ENCODE measurements at places on chromosomes 12 and 14. TPM values are rescaled to one million over a fixed set of nuclear protein-coding genes. Genes with fewer than 3 reads are reported as not detected.

LYZ gene
- not detected for polyA plus RNA-seq

ING4 gene
- polyA plus RNA-seq: 47.5 TPM

CCDC196 gene
- polyA plus RNA-seq: not detected

BCL7A gene
- 7.9 TPM for polyA plus RNA-seq

MYF6 gene
- not detected for polyA plus RNA-seq

WDR20 gene
- 18.7 TPM for polyA plus RNA-seq

DNA sequence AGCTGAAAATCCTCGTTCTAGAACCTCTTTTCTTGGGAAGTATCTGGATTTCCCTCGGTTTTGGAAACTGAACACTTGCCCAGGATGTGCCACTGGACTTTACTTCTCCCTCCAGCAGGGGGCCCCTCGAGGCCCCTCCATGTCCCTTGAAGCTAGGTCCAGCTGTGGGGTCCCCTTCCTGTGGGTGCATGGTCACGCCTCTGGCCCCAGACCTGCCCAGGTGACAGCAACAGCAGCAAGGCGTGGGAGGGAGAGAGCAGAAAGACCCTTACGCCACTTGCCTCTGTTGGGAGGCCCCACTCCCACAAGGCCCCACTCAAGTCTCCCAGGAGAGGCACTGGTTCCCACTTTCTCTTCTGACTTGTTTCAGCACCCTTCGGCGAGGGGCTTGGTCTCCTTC, 3.1 kb downstream of the SLC25A29 start:
- DNase-seq: no peak

GRCh38 chr12:125210104-125210755, 145.0 kb downstream of the AACS start:
- DNase-seq: no peak
